Stimulated activated CD4-positive, alpha-beta T cell treated with anti-CD3 and anti-CD28 coated beads, Interleukin-1b, Interleukin-23, amount 100 ng/mL, for 1 hour (primary cell): ENCODE measurements at places on chromosomes 2 and 18.

GRCh38 chr2:159076241-159076640, 107.8 kb downstream of the TANC1 start:
- no peak for DNase-seq

GRCh38 chr18:58544179-58544578, 84.7 kb downstream of the ALPK2 start:
- DNase-seq: no peak

DNA sequence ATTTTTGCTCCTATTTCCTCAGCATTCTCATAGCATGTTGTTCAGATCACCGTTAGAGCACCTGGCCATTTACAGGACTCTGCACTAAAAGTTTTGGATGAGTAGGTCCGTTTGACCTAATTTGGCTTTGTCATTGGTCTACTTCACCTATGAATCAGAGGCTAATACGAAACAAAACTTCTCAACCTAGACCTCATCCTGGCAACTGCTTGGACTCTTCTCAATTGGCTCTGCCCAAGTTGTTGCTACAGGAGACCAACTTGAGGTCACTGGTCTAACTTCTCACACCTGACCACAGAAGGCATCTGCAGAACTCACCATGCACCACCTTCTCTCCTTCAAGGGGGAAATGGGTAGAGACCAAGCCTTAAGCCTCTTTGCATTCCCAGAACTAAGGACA, 663.7 kb downstream of the PLCL1 start:
- no peak for DNase-seq

- no peak for DNase-seq
Measured at GRCh38 chr2:38528008-38528442, 74.7 kb downstream of the HNRNPLL start.

- no peak for DNase-seq
Measured at GRCh38 chr2:152042636-152043615, 55.9 kb downstream of the CACNB4 start.

GRCh38 chr2:220224691-220225543, 597.5 kb downstream of the SLC4A3 start:
- no peak for DNase-seq

DNA sequence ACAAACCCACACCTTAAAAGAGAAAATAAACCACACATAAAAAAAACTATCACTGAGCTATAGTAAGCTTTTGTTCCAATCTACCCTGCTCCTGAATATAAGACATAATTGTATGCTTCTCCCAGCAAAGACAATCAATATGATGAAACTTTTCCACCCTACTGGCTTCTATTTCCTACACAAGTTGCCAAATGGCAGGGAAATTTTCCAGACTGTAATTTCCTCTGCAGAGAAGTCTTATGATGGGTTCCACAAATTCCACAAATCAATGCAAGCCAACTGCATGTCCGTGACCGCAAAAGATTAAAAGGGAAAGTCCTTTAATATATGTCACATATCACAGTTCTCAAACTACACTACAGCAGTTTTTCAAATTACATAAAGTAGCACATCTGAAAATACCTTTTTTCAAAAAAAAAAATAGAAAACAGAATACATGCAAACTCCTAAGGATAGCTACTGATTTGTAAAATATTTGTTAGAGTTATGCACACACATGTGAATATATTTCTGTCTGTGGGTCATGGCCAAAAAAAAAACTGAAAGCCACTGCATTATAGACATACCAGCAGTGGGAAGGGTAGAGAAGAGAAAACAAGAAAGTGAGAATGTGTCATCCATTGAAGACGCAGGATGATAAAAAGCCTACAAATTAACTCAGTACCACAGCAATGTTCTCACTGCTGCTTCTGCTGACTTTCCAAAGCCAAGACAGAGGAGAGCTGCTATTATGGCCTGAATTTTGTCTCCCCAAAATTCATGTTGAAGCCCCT, 61.4 kb downstream of the RPL31 start:
- no peak for DNase-seq

DNA sequence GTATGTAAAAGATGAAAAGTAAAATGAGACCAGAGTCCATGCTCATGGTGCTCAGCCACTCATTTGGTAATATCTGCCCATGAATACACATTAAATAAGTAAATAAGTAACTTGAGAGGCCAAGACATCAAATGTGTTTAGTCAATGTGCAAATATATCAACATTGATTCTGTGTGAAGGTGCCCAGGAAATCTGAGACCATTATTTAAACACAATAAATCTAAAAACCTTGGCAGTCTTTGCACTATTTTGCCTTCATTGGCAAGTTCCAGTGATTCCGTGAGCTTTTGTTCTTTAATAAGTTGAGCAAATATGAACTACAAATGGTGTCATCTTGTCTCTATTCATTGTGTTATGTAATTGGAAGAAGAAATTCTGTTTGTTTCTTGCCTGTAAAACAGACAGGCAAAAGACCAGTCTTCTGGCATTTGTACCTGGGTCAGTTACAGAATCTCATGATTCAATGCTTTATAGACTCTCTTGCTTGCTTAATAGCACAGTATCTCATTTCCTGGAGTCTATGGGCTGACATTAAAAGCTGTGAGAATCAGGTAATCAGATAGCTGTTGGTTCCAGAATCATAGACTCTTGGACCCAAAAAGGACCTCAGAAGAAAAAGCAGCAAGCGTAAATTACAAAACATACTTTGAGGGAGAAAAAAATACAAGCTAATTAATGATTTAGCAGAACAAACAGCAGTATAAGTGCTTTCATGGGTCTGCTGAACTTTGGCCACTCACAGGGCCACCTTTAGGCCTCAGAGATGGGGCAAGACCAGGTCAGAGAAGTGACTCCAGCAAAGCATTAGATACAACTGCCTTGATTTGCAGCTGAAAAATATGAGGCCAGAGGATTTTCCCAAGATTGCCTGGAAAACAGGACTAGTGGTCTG, 20.0 kb upstream of the SERPINB3 start:
- no peak for DNase-seq

DNA sequence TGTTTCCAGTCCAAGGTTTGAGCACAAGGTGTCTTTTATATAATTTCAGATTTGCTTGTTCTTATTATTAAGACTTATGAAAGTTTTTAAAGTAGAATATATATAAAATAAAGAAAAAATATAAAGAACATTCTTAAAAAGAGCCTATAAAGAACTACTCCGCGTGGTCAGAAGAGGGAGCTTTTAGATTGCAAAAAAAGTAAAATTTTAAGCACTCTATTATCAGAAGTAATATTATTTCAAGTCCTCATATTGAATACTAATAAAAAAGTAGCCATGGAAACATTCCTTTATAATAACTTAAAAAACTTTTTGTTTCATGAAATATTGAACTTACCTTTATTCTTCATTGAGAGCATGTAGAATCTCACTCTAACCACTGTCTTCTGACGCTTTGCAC, 51.4 kb downstream of the LINC00305 start:
- DNase-seq: no peak

DNA sequence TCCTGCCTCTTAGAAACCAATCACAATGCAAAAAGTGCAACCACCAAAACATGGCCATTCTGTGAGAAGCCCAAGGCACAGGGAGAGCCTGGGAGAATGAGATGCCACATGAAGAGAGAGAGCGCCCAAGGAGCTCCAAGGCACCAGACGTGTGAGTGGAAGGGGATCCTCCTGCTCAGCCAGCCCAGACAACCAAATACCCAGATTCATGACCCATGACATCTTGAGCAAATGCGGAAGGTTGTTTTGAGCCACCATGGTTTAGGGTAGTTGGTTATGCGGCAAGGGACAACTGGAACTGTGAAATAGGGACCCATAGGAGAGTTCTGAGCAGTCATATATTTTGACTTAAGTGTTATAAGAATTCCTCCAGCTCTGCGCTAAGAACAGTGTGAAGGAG, 7.0 kb downstream of the AFF3 start:
- DNase-seq: no peak

GRCh38 chr18:10161315-10161714, 247.5 kb downstream of the VAPA start:
- DNase-seq: no peak
